ENCODE measurements at places on chromosomes 16 and 17.

GRCh38 chr17:55706808-55707773 lies 15.6 kb downstream of the TMEM100 start:
- no peak for DNase-seq

DNA sequence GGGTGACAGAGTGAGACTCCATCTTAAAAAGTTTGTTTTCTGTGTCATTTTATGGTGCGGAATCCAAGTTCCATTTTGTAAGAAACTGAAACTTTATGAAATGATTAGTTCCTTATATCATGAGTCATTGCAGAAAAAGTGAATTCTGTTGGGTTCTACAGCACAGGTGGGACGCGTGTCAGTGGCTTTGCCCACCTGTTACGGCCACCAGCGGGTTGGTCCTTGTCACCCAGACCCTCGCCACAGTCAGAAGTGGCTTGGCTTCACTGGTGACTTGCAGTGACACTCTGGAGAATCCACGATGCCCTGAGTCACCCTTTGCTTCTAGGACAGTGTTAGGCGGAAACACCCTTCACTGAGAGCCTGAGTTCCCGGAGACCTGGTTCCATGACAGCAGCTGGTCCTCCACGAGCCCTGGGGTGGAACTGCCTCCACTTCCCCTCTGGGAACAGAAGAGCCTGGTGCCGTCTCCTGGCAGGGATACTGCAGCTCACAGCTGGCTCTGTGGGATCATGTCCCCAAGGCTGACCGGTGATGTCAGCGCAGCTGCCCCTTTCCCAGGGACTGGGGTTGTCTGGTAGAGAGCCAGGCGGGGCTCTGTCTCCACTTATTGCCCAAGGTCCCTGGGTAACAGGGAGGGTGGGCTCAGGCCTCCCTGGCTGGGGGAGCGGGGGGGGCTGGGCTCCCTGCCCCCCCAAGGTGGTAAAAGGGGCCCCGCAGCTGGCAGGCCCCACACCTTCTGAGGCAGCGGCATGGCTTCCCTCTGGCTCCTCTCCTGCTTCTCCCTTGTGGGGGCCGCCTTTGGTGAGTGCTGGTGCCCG lies at the start of gene CTRB1:
Gene CTRB1 (plus strand): TSS at position 733 of the 821 bp plus-strand sequence. CDS start 20 bp downstream, at position 753.
- no peak for DNase-seq

DNA sequence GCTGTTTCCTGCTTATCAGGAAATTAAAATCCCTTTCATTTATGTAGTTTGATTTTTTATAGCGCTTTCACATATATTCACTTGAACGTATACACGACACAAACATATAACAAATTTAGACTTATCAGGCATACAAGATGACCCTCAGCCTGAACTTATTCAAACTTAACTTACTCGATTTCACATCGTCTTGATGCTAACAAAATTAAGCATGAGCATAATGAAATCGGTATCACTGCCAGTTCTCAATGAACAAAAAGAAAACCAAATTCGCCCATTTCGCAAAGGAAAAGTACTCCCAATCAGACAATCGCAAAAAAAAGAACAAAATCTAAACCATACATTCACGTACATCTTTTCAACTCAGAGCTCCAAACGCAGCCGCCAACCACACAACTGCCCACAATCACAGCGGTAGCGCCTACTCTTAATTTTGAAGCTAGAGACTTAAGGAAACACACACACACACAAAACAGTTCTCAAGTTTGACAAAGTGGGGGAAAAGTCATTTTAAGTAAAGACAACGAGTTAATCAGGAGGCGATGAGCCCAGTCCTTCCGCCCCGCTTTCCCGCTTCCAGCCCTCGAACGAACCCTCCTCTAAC lies 1.1 kb downstream of the GJC1 start:
- no peak for DNase-seq

GRCh38 chr16:6374821-6375220 lies 957.8 kb upstream of the RBFOX1 start:
- no peak for DNase-seq

DNA sequence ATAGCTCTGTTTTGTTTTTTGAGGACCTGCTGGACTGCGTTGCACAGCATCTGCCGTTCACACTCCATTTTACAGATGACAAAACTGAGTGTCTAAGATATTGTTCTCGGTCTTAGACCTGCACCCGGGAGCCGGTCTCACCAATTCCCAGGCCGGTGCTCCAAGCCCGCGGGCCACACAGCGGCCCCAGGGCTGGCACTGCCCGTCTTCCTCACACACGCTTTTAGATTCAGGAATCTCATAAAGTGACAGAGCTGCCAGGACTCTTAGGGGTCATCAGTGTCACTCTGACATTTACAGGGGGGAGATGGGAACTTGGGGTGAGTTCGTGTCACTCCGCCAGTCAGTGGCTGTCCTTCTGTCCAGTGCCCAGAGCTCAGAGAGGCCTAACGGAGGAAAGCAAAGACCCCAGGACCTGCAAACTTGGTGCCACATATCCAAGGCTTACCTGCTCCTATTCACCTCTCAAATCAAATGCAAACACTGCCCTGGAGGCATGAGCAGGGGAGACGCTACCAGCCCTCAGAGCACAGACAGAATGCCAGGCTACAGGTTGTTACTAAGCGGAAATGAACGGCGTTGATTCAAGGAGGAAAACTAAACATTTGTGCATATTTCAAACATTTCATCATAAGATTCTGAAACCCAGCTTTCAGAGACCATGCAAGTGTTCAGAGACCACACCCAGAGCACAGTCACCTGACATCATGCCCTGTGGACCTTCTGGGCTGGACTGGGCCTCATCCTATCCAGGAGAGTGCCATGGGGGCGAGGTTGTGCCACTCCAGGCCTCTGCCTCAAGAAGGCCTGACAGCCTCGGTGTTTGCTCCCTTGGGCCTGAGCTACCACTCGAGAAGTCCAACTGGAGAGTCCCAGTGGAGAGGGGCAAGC lies 29.5 kb downstream of the TNFRSF13B start:
- no peak for DNase-seq

GRCh38 chr17:35372846-35373533 lies 431 bp downstream of the SLFN11 start:
- DNase-seq, result no peak

DNA sequence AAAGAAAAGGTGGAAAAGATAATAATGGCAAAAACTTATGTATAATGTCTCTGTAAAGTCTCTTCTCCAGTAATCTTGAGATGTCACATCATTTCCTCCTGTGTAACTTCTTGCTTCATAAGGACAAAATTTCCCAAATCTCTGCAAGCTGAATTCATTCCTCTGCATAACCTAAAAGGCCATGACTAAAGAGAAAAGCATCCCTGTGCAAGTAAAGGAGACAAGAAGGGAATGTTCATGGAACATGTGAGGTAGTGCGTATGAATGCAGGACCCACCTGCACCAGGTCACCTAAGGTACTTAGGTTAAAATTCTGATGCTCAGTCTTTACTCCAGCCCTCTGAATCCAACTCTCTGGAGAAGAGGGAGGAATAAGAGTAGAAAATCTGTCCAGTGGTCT lies 46.9 kb upstream of the NLK start:
- DNase-seq, result no peak

- DNase-seq, result no peak
Observed at GRCh38 chr17:8846768-8847211, 20.7 kb downstream of the PIK3R6 start.
